ENCODE measurements at places on chromosomes 1 and 21.

DNA sequence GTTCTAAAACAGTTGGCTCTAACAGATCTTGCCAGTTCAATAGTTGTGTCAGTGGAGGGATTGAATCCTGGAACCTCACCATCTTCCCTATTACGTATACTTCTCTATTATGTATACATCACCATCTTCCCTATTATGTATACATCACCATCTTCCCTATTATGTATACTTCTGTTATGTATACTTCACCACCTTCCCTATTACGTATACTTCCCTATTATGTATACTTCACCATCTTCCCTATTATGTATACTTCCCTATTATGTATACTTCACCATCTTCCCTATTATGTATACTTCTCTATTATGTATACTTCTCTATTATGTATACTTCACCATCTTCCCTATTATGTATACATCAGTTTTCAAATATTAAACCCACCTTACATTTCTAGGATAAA is 34.4 kb upstream of the HP1BP3 start:
- DNase-seq: no peak

GRCh38 chr1:10806966-10807365 is 10.5 kb upstream of the CASZ1 start:
- DNase-seq: no peak

DNA sequence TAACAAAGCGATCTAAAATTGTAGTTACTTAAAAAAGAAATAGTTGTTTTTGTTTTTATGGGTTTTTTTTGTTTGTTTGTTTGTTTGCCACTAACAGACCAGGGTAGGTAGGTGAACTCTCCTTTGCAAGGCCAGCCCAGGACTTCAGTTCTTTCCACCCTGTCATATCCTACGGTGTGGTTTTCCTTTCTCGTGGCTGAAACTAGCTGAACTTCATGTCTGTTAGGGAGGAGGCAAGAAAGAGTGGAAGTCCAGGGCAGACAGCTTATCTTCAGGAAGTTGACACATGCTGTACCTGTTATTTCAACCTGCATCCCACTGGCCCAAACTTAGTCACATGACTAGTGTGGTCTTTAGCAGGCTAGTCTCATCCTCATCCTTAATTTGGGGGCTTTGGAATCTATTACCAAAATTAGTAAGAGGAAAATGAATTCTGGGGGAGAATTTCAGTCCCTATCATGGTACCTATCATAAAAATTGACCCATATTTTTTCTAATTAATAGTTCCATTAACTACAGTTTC is 62.9 kb upstream of the LRRC7 start:
- DNase-seq: no peak

DNA sequence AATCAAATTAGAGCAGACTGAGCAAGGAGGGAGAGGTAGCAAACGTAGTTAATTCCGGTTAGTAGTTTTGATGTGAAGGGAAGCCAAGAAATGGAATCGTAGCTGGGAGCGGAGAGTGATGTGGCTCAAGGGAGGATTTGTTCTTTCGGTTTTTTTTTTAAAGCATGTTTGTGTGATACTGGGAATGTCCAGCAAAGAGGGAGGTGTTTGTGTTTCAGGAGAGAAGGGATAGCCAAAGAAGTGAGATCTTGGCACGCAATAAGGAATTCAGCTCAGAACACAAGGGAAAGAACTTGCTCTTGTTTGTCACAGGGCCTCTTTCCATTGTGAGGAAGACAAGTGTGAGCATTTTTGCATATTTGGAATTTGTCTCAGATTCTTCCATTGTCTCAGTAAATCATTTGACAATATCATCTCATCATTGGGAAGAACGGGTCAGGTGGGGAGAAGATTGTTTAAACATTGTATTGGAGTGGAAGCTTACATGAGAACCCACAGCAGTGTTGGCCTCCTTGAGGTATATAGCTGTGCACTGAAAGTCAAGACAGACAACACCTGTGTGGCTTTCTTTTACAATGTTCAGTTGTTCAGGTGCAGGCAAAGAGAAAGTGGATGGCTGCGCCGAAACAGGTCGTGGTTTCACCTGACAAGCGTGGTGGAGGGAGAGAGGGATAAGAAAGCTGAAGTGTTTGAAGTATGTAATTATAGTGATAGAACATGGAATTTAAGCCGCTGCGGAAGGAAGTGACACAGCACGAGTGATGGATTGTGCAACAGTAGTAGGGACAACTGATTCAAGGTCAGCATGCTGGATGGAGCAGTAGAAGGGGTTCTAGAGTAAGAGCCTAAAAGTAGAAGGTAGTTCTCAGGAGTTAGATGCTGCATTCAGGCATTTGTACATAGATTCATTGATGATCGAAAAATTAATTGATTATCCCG is 25.4 kb downstream of the FMN2 start:
- no peak for DNase-seq

GRCh38 chr1:110608247-110608646 is 2.1 kb upstream of the KCNA2 start:
- no peak for DNase-seq

GRCh38 chr1:64844175-64844574 is 99.3 kb downstream of the RAVER2 start:
- no peak for DNase-seq

DNA sequence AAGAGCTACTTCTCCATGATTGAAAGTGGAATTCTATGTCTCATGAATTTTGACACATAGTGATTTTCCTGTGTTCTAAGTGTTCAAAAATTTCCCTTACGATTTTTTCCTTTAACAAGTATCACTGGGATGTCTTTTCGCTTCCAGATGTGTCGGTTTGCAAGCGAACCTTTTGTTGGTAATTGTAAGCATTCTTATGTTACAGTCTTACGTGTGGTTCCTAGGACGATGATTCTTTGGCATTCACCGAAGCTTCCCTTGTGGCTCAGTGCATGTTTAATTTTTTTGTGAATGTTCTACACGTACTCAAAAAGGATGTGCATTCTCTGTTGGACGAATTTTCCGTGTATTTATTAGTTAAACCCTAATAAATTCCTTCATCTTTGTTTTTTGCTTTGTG is 211.6 kb downstream of the CAMTA1 start:
- DNase-seq: no peak

DNA sequence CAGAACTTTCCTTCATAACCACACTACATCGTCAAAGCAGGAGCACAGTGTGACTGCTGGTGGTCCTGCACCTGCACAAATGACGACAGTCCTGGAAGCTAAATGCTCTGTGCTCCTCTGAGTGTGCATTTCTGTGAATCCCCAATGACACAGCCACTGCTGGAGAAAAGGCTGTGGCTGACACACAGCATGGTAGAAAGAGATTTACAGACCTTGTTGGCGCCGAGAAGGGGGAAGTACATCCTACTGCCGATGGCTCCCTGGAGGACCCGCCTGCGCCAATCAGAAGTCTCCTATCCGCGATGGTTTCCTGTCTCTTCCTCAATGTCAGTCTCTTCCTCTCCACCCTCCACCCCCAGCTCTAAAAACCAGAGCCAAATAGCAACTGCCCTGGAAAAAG is 115.4 kb upstream of the RAB4A start:
- DNase-seq: no peak
